Pancreas (tissue), 10 donors: ENCODE measurements at places on chromosomes 13 and 19. TPM values are rescaled to one million over a fixed set of nuclear protein-coding genes. Genes with fewer than 3 reads are reported as not detected.
A peak's percentile ranks its signal among the peaks of the same experiment; 100 is the strongest.

DNA sequence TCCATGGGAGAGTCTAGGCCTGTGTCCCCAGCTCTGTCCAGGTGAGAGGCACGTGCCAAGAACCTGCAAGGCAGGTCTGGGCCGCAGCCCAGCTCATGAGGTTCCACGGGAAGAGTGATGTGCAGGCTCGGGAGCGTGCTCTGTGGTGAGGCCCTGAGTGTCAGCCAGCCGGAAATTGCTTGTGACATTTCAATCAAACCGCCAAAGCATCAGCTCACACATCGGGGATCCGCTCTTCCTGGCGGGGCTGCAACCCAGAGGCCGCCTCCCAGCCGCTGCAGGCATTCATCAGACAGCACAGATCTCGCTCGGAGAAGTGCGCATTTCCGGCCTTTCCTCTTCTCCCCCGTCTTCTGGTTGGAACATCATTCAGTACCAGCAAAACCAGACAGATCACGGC lies 109.3 kb downstream of the KDM4B start:
- DNase-seq, result no peak

- no peak for DNase-seq
Observed at GRCh38 chr13:112655913-112656312, 33.9 kb upstream of the ATP11A start.

DNA sequence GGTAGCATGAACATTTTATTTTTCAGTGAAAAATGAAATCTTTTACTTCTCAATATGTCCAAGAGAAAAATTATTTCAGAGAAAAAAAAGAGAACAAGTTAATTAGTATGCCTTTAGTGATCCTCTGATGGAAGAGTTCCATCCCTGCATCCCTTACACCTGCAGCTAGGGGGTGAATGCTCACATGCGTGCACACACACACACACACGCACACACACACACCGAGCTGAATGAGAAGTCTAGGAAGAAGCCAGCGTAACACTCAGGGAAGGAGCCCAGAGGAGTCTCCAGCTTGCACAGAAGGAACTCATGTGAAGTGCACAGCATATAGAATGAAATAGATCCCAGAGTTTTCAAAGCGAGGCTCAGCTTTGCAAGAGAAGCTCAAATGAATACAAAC lies 510.5 kb downstream of the IRS2 start:
- DNase-seq, result no peak

The VSTM2B gene
- not detected for total RNA-seq

The LENG9 gene
- total RNA-seq, result 8.6 TPM

DNA sequence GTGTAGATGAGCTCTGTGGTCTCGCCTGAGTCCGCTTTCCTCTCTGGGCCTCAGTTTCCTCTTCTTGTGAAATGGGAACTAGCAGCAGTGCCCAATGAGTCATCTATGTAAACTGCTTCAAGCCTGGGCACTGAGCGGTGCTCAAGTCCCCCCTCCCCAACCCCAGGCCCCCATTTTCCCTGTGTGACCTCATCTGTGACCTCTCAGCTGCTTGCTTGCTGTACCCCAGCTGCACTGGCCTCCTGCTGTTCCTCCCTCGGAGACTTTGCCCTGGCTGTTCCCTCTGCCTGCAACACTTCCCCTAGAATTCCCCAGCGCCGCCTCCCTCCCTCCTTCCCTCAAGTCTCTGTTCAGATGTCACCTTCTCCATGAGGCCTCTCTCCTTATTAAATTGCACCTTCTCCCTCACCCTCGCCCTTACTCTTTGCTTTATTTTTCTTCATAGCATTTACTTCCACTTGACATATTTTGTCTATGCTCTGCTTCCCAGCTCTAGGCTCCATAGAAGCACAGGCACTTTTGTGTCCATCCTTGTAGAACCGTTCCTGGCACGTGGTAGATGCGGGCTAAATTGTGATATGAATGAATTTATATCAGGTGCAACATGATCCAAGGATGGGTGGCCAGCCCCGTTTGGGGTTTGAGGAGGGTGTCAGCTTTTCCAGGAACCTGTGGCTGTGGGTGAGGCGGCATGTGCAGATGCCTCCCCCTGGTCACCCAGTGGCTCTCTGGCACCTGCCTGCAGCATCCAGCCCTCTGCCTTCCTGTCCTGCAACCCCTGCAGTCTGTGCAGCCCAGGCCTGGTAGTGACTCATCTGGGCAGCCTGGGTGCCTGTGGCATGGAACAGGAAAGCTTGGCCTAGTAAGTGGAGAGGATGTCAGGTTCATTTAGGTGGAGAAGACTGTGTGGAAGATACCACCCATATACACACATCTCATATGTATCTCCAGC lies 26.3 kb downstream of the SIPA1L3 start:
- peak; percentile 37 for DNase-seq

The NUDT15 gene
- total RNA-seq, result 5.1 TPM

DNA sequence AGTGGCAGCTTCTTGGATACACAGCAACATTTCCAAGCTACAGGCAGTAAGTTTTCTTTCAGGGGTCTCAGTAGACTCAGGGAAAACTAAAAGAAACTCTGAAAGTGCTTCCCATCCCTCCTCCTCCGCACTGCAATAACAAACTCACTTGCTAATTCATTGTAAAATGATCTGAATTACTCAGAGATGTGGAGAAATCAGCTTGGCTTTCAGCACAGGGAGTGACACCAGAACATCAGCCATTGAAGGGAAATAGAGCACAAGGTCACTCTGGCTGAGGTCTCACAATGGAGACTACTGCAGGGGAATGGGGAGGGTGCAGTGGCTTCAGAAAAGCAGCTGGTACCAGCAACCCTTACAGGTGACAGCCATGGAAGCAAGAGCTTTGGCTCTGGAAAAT lies 137.3 kb upstream of the SERP2 start:
- DNase-seq, result no peak
